ENCODE measurements at places on chromosomes 16 and 17.
A peak's percentile ranks its signal among the peaks of the same experiment; 100 is the strongest.

- peak; percentile 12 for DNase-seq
Observed at GRCh38 chr16:27972500-27972899, 91.0 kb downstream of the GSG1L start.

GRCh38 chr16:8796469-8797363, 723 bp downstream of the TMEM186 start:
- no peak for DNase-seq

GRCh38 chr16:81692571-81692970, 86.5 kb upstream of the PLCG2 start:
- DNase-seq = no peak

GRCh38 chr17:7132511-7133094, 18.0 kb upstream of the ASGR2 start:
- DNase-seq = peak; percentile 70

DNA sequence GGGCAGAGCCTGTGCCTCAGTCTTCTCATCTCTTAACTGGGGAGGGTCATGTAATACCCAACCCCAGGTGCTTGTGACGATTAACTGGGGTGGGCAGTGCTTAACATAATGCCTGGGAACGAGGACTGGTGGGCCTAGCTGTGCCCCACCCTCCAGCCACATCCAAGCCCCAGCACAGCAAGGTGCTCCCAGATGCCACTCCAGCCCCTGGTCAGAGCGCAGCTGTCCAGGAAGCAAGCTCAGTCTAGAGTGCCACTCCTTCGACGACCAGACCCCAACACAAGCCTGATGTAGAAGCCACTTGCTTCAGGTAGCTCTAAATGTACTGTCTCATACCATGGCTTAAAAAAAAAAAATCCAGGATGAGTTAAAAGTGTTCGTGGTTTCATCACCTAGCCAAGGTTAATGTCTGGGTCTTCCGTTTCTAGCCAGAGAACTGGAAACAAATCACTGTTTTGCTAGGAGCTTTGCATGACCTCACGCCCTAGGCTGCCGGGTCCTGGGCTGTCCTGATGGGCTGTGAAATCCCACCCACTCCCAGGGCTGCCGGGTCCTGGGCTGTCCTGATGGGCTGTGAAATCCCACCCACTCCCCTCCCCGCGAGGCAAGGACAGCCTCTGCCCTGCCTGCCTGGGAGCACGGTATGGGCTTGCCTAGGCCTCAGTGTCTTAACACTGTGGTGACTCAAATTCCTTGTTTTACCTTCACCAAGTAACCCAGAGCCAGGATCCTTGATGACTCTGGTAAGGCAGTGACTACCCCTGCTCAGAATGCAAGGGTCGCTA, 7.7 kb downstream of the MIEF2 start:
- no peak for DNase-seq

DNA sequence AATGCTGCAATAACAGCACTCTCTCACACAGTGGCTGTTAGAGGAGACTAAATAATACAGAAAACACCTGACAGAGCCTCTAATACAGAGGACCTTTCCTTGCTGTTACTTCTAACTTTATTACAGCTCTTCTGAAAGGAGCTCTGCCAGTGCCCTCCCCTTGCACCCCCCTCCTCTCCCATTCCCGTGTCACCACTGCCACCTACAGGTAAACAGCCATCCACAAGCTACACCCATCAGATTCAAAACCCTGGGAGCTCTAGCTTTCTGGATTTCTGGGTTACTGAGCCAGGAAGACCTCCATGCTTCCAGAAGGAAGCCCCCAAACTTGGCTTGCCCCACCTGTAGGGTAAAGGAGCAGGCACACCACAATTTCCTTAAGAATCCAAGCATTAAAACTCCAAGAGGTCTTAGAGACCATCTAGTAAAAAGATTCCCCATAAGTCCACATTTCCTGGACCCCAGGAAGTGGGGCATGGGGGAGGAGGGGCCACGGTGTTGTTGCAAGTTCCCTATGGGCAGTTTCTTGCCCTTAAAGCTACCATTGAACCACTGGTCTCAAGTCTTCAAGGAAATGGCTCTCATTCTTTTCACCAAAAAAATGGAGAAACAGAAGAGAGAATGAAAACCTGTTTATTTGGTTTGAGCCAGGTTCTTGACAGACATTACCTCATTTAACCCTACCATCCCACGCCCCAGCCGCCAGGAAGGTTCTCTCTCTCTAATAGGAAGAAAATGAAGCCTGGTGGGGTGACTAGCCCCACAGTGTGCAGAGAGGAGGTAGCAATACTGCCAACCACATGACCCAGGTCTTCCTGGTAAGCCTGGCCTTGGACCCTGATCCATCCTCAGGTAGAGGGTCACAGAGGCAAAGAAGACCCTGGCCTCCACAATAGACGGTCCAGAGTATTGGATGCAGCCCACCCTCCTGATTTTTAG, 52.8 kb downstream of the TOM1L2 start:
- DNase-seq = peak; percentile 60

GRCh38 chr17:39915559-39915958, 2.9 kb downstream of the GSDMB start:
- no peak for DNase-seq

DNA sequence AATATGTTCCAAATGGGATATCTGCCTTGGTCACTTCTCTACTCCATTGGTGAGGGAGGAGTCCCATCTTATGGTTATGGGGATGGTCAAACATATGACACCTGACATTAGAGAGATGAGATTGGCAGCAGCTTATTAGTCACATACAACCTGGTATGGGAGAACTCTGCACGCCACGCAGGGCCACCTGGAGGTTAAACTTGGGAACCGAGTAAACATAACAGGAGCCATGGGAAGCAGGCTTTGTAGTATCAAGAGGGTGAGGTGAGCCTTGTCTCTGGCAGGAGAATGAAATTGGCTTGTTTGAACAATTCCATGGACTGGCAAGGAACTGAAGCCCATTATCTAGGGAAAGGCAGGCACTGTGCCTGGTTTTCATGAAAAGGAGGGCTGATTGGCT, 238.7 kb upstream of the ELAC2 start:
- no peak for DNase-seq

- DNase-seq = no peak
Observed at GRCh38 chr17:76735586-76736348, 1.4 kb downstream of the SRSF2 start.

DNA sequence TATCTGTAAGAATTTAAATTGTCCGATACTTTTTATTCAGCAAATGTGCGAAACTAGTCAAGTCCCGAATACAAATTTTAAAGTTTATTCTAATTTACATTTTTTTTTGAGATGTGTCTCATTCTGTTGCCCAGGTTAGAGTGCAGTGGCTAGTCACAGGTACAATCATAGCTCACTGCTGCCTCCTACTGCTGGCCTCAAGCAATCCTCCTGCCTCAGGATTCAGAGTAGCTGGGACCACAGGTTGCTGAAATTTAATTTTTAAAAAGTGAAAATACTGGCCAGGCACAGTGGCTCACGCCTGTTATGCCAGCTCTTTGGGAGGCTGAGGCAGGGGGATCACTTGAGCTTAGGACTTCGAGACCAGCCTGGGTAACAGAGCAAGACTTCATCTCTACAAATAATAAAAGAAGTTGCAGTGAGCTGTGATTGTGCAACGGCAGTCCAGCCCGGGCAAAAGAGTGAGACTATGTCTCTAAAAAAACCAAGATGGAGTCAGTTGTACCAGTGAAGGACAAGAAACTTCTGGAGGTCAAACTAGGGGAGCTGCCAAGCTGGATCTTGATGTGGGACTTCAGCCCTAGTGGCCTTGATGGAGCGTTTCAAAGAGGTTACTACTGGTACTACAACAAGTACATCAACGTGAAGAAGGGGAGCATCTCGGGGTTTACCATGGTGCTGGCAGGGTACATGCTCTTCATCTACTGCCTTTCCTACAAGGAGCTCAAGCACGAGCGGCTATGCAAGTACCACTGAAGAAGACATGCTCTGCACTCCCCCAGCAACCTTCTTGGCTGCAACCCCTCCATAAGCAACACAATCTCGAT, 5.6 kb downstream of the POLG2 start:
- DNase-seq = peak; percentile 34

GRCh38 chr16:72380283-72380682, 208.3 kb upstream of the PMFBP1 start:
- no peak for DNase-seq

DNA sequence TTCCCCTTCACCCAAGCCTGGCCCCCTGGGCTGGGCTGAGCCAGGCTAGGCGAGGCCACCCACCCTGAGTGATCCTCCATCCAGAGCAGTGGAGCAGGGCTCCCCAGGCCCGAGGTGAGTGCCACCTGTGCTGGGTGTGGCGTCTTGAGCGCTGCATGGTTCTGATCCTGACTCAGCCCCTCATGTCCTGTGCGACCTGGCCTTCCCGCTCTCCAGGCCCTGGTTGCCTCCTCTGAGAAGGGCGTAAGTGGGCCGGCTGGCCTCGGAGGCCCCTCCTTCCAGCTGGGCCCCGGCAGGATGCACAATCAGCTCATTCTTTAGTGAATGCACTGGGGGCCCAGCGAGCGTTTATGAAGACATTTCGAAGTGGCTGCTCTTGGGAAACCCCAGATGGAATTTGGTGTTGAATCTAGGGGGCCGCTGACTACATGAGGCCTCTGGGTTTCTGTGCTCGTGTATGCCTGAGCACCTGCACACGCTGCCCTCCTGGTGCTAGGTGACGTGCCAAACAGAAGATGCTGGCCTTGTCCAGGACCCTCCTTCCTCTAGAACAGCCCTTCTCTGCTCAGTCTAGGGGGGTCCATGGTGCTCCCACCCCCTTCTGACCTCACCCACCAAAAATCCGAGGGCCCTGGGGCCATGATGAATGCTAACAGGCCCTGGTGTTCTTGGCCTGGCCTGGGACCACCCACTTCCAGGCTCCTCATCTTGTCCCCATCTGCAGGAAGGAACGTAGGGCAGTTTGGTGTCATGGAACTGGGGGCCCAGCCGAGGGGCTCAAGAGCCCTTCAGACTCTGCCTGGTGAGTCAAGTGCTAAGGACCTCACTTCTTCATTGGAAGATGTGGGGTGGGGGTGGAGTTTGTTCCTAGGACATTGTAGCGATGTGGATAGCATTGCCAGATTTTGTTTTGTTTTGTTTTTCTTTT, 3.6 kb upstream of the TMEM92 start:
- no peak for DNase-seq

GRCh38 chr16:80142281-80142680, 398.5 kb upstream of the DYNLRB2 start:
- DNase-seq = no peak

DNA sequence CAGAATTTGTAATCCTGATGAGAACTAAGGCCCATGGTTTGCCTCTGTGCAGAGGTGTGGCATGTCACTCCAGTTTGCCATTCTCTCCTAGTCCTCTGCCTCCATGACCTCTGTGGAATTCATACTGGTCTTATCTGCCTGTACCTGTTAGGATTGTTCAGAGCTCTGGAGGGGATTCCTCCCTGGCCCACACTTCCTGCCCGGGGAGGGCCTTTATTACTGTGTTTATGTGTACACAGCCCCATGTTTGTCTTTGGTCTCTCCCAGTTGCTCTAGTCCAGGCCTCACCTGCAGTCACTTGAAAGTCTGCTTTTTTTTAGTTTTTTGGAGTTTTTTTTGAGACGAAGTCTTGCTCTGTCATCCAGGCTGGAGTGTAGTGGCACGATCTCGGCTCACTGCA, 36.4 kb downstream of the RHBDL3 start:
- DNase-seq = no peak

GRCh38 chr16:1839554-1839953, 12.5 kb downstream of the FAHD1 start:
- DNase-seq = no peak
